MCF 10A (cell line): ENCODE measurements at places on chromosomes 11 and 22. TPM values are rescaled to one million over a fixed set of nuclear protein-coding genes. Genes with fewer than 3 reads are reported as not detected.

Gene KCNQ1
- total RNA-seq, result not detected in 2 replicates

Gene ALDH3B2
- total RNA-seq, result not detected in 2 replicates

Gene APOBEC3B
- 1.0 and 1.1 TPM in 2 replicates for total RNA-seq

Gene ZFP91
- 72.9 and 86.2 TPM in 2 replicates for total RNA-seq

Gene CD248
- not detected in 2 replicates for total RNA-seq

Gene GRK3
- total RNA-seq, result 6.5 and 7.9 TPM in 2 replicates

Gene SPDYC
- total RNA-seq, result not detected in 2 replicates

Gene APOBEC3A
- total RNA-seq, result not detected in 2 replicates

Gene ADAMTS8
- not detected in 2 replicates for total RNA-seq

Gene FAT3
- total RNA-seq, result 0.02 and 0.05 TPM in 2 replicates
